Ovary (tissue), 10 donors: ENCODE measurements at places on chromosomes 1 and 21. TPM values are rescaled to one million over a fixed set of nuclear protein-coding genes. Genes with fewer than 3 reads are reported as not detected.

DNA sequence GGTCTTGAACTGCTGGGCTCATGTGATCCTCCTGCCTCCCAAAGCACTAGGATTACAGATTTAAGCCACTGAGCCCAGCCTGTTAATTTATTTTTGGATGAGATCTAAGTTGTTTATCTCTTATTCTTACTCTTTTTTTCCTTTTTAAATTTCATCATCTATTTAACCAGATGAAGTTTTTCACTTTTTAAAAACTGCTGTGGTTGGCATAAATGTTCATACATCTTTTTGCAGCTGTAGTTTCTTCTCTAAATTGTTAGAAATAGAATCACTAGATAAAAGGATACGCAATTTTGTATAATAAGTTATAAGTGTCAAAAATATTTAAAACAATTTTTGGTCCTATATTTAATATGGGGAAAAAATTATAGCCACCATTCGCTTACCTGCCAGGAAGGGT is 80.3 kb upstream of the GPR88 start:
- DNase-seq: no peak

- DNase-seq: no peak
Measured at GRCh38 chr1:247496581-247497285, 38.8 kb upstream of the OR2B11 start.

- no peak for DNase-seq
Measured at GRCh38 chr1:84888753-84889152, 4.3 kb downstream of the LPAR3 start.

DNA sequence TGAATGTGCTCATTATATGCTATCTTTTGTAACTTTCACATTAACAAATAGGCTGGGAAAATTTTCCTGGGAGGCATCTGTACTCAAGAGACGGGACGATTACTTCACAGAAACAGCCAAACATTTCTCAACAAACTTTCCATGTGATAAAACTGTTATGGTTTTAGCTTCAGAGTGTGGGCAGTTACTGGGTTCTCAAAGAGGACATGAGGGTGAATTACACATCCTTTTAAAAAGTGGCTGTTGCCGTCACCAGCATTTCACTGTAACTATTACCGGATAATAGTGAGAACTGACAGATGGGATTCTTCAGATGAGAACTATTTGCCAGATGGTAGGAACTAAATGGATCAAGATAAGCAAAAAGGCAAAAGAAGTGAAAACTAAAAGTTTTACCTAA is 109.1 kb downstream of the APP start:
- no peak for DNase-seq

GRCh38 chr21:33368576-33368975 is 34.6 kb upstream of the IFNGR2 start:
- DNase-seq: no peak

DNA sequence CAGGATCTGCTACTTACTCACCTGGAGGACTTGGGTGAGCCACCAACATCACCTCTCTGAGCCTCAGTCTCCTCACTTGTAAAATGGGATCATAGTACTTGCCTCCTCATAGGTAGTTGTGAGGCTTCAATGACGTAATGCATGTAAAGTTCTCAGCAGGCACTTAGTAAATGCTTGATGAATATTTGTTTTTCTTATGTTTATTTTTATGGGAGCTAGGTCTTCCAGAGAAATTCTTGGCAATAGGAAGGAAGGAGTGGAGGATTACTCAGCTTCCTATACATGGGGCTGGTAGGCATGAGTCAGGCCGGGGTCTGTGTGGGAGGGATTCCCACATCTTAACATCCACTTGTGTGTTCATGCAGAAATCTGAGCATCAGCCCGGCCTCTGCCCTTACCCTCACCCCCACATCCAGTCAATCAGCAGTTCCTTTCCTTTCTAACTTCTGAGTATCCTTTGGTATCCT is 95.4 kb upstream of the USP24 start:
- no peak for DNase-seq

- DNase-seq: no peak
Measured at GRCh38 chr1:183970516-183971300, 66.8 kb downstream of the COLGALT2 start.

DNA sequence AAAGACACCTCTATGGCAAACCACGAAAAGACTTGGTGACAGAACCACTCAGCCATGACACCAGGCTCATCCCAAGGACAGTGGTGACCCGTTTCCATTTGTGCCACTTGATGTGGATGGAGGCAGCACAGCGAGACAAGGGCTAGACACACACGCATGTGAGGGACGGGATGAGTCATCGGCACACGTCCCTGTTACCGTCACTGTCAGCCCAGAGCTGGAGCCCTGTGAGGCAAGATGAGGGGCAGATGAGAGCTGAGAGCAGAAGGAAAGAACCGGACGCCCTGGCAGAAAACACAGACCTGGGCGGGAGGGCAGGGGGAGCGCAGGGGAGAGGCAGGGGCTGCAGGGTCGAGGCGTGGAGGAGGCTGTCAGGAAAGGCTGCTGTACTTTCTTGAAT is 57.8 kb downstream of the SIK1 start:
- DNase-seq: no peak

GRCh38 chr1:53288002-53288789 is 39.7 kb downstream of the LRP8 start:
- DNase-seq: no peak

DNA sequence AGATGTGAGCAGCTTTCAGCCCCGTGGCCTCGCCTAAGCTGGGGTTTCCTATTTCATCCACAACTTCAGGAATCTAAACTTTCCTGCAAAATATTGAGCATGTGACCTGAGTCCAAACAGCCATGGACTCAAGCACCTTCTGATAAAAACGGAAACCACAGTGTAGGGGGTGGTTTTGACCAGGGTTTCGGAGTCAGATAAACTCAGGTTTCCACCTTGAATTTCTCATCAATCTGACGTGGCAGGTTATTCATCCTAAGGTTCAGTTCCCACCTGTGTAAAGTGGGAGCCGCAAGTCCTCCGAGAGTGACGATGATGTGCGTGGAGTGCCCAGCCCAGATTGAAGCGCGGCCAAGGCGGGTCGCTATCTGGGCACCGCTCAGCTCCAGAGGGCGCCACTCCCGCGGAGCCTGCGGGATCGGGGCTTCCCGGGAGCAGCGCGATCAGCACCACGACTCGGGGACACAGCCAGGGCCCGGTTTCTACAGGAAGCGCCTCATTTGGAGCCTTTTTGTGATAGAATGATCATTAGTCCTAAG is 871 bp upstream of the ETS2 start:
- DNase-seq: peak; percentile 83

DNA sequence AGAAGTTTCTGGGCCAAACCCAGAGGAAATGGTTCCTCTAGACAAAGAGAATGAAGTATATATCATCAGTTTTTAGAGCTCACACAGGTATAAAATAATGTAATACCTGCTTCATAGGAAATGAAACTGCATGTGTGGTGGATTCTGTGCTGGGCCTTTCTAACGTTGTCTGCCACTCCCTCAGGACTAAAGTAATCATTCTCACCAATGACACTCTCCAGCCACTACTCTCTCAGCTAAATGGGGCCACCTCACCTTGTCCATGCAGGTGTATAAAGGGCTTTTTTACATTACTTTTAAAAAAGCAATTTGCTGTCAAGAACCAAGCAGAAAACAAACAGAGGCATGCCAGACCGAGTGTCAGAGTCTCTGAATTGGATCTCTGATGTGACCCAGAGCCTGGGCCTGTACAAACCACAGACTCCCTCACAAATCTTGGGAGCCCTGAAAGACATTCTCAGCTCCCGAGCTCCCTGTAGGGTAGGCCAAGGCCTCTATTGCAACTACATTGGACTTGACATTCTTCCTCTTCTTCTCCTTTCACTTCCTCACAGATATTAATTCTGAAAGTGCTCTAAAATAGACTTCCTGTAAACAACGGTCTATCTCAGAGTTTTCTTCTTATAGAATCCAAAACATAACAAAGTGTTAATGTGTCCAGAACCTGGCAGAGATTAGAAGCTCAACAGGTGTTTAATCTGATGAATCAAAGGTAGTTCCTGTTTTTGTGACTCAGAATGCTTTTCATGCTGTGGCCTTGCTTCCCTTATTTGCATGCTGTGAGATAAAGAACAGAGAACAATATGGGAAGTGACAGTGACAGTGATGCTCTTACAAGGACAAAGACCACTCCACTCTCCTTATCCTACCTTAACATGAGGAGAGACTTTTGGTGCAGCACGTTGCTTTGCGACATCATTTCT is 8.6 kb downstream of the AIM2 start:
- DNase-seq: no peak

DNA sequence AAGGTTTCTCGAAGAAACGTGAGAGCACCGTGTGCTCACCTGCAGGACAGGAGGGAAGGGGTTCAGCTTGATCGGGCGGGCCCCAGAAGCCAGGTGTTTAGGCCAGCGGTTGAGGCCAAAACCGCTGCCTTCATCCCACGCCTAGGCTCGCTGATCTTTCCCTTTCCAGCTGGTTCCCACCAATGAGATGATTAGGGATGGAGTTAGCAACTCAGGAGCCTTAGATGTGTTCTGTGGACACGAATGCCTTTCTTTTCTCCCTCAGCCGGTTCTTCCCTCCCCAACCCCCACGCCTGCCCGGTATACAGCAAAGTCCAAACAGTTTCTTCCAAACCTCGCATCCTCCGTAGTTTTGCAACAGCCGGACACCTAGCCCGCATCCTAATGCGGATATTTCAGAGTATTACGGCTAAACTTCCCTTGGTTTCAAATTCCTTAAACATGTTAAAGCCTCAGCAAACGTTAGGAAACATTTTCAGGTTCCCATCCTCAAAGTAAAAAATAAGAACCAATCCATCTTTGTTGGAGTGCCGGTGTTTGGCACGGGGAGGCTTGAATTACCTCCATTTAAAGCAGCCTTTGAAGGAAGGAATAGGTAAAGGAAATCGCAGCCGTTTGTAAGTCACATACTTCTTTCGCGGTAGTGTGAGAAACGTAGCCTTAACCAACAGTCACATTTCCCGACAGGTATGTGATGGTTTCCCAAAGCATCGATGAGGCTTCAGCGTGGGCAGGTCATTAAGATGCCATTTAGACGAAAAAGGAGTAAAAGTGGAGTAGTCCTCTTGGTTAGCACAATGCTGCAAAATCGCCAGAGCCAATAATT is 1.1 kb downstream of the LRRC8C start:
- peak; percentile 33 for DNase-seq

DNA sequence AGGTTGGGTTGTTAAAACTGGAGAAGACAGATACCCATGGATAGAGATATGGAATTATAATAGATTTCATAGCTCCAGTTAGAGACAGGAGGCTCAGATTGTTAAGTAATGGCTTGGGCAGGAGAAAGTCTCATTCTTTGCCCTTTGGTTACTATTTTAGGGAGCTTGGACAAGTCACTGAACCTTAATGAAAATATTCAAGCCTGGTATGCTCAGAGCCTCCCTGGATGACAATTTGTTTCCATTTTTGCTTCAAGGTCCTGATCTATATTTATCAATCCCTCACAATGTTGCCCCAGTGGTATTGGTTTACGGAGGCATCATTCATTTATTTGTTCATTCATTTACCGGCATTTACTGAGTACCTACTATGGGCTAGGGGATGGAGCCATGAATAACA is 37.5 kb downstream of the RCSD1 start:
- DNase-seq: no peak

- no peak for DNase-seq
Measured at GRCh38 chr21:26389971-26390641, 183.0 kb downstream of the CYYR1 start.

- peak; percentile 60 for DNase-seq
Measured at GRCh38 chr1:200739702-200740570, 1.2 kb downstream of the CAMSAP2 start.

S100A16 gene
- total RNA-seq: 110 TPM

SPATA21 gene
- total RNA-seq: not detected

CYP4Z1 gene
- 0.80 TPM for total RNA-seq

LIN28A gene
- not detected for total RNA-seq

GJA4 gene
- 13.9 TPM for total RNA-seq

FALEC gene
- not detected for total RNA-seq

LEMD1 gene
- total RNA-seq: 1.0 TPM

TGFBR3 gene
- total RNA-seq: 306 TPM

NTMT2 gene
- not detected for total RNA-seq

CELA2A gene
- not detected for total RNA-seq

CELA2B gene
- total RNA-seq: not detected
